Activated T-cell treated with anti-CD3 and anti-CD28 coated beads, Interleukin-2, amount 50 U/mL, for 72 hours (primary cell): ENCODE measurements at places on chromosomes 3 and 15. TPM values are rescaled to one million over a fixed set of nuclear protein-coding genes. Genes with fewer than 3 reads are reported as not detected.

GRCh38 chr3:171699601-171700000, 110.7 kb downstream of the PLD1 start:
- no peak for DNase-seq
- no peak overlapping the region for H3K4me3 ChIP-seq
- no peak overlapping the region for H3K27ac ChIP-seq
- H3K36me3 ChIP-seq, result peaks cover 3% of the 10 kb centered on the region

GRCh38 chr3:178703268-178703975, 167.2 kb downstream of the KCNMB2 start:
- no peak for DNase-seq
- H3K27ac ChIP-seq, result no peak overlapping the region
- no peaks in the 10 kb centered on the region for H3K27me3 ChIP-seq
- H3K4me3 ChIP-seq, result no peak overlapping the region

- no peak overlapping the region for H3K4me3 ChIP-seq
- H3K27me3 ChIP-seq, result no peaks in the 10 kb centered on the region
- no peak overlapping the region for H3K27ac ChIP-seq
Observed at GRCh38 chr3:78988324-78988723, 779.5 kb downstream of the ROBO1 start.

DNA sequence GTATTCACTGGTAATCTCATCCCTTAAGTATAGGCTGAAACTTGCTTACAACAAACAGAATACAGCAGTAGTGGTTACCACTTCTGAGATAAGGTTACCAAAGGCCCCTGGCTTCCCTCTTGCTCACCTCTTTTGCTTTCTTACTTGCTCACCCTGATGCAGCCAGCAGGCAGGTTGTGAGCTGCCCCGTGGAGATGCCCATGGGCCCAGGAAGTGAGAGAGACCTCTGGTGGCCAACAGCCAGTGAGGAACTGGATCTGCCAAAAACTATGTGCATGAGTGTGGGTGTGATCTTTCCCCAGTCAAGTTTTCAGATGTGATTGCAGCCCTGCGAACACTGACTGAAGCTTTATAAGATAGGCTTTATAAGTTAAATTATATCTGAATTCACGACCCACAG, 48.7 kb downstream of the NMNAT3 start:
- no peak overlapping the region for H3K4me3 ChIP-seq
- no peaks in the 10 kb centered on the region for H3K36me3 ChIP-seq
- no peak overlapping the region for H3K27ac ChIP-seq

DNA sequence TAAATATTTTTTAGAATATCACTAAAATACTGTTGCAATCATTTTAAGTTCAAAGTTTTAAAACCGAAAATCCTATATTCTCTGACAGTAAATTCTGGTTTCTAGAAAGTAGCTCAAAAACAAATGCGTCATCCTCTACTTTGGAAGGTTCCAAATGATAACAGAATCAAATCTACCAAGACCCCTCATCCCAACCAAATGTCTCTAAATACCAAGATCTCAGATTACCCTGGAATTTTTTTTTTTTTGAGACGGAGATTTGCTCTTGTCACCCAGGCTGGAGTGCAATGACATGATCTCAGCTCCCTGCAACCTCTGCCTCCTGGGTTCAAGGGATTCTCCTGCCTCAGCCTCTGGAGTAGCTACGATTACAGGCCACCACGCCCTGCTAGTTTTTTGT, 16.8 kb downstream of the TBL1XR1 start:
- no peak for DNase-seq
- no peaks in the 10 kb centered on the region for H3K27me3 ChIP-seq
- H3K4me3 ChIP-seq, result no peak overlapping the region
- peaks cover 11% of the 10 kb centered on the region for H3K36me3 ChIP-seq
- no peak overlapping the region for H3K27ac ChIP-seq

DNA sequence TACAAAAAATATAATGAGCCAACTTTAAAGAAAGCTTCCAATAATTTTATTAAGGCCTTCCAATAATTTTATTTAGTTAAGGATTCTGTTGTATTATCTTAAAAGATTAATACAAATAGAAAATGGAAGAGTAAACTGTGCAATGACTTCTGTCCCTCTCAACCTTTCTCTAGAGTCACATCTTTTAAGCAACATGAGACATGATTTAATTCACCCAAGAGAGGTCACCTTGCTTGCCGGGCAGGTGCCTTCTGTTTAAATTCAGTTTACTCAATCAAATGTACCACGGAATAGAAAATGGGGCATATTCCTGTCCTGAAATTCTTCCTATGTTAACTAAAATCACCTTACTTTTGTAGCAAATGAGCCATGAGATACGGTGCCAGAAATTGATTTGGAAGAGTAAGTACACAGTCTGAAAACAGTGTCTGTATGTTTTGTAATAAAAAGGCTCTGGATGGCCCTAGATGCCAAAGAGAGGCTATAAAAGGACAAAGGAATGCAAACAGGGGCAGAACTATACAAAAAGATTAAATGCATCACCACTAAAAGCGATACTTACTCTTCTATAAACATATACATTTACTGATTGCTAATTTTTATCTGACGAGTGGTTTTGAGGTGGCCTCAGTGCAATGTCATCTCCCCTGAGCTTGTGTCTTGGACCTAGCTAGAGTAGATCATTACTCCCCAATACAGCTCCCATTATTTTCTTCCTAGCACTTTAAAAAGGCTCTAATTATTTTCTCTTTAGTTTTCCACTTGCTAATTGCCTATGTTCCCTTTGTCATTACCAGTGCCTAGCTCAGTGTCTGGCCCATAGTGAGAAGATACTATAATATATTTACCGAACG, 134.0 kb downstream of the FHIT start:
- peaks cover 2% of the 10 kb centered on the region for H3K36me3 ChIP-seq
- no peaks in the 10 kb centered on the region for H3K27me3 ChIP-seq
- no peak overlapping the region for H3K27ac ChIP-seq
- no peak overlapping the region for H3K4me3 ChIP-seq

- no peaks in the 10 kb centered on the region for H3K27me3 ChIP-seq
- H3K4me3 ChIP-seq, result peak overlapping the region; percentile 1
- H3K27ac ChIP-seq, result peak overlapping the region; percentile 7
- peaks cover 61% of the 10 kb centered on the region for H3K4me1 ChIP-seq
- no peak for DNase-seq
- H3K36me3 ChIP-seq, result peaks cover 17% of the 10 kb centered on the region
Observed at GRCh38 chr3:133593243-133593642, 19.8 kb downstream of the CDV3 start.

DNA sequence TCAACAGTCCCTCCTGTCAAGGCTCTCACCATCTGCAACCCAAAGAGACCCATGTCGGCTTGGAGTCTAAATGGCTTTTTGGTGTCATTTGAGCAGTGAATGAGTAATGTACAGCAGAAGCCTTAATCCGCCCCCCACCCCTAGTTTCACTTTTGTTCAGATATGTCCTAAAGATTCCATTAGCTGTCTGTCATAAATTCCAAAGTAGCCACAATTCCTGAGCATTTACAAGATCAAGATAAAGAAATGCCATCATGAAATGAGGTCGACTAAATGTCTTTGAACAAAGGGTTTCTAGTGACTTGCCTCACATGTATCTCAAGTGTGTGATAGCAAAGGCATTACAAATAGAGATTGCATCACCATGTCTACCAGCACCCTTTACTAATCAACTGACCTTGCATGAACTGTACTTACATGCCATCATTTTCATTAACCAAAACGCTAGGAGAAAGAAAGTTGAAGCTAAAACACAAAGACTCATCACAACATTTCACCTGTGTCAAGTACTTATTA, 123.8 kb upstream of the PHLDB2 start:
- H3K27me3 ChIP-seq, result no peaks in the 10 kb centered on the region
- no peak for DNase-seq
- H3K4me3 ChIP-seq, result no peak overlapping the region
- peaks cover 29% of the 10 kb centered on the region for H3K4me1 ChIP-seq
- no peak overlapping the region for H3K27ac ChIP-seq

DNA sequence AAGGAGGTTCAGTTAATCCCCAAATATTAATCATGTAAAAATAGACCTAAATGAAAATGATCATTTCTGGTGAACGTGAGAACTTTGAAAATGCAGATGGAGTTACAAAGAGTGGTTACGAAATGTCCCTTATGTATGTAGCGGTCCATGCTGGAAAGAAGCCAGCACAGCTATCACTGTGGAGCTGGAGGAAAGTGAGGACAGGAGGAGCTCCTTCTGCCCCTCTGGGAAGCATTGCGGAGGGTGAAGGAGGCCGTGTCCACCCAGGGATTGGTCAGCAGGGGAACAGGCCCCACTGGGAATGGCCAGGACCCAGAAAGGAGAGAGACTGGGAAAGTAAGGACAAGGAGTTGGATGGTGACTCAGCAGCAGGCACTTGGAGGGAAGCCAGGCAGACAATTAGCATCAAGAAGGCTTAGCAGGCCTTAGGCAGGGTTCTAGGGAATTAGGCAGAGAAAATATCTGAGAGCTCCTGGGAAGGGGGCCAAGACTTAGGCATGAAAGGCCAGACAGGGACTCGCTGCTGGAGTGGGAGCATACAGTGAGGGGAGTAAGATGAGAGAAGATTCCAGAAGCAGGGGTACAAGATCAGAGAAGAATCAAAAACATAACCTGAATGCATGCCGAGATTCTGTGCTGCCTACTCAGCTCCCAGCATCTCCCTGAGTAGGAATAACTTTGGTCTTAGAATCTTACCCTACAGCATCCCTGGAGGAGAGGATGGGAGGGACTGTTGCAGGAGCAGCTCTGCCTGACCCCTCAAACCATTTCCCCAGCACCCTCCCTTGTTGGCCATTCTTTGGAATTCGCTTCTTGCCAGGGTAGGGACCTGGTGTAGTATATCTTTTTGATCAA, 171.0 kb upstream of the UMPS start:
- no peak overlapping the region for H3K27ac ChIP-seq
- no peaks in the 10 kb centered on the region for H3K4me1 ChIP-seq
- DNase-seq, result no peak
- no peak overlapping the region for H3K4me3 ChIP-seq
- no peaks in the 10 kb centered on the region for H3K36me3 ChIP-seq

DNA sequence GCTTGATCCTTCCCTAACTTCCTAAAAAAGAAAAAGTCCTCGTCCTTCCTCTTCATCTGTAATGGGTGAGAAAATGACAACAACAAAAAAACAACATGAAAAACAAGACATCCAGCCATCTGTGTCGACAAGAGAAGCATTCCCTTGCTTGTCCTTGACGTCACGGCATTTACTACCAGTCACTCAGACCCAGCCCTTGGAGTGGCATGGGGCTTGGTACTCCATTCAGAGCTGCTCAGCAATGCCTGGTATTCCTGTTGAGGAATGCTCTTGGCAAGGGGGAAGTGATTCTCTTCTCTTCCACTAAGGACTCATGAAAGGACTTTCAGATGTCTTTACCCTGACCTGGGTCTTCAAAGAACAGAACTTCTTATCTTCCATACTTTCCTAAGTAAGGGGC, 339.7 kb upstream of the RASGRP1 start:
- no peaks in the 10 kb centered on the region for H3K36me3 ChIP-seq
- H3K27me3 ChIP-seq, result no peaks in the 10 kb centered on the region
- no peak overlapping the region for H3K27ac ChIP-seq
- no peak for DNase-seq
- H3K4me1 ChIP-seq, result no peaks in the 10 kb centered on the region
- no peak overlapping the region for H3K4me3 ChIP-seq

The CPNE4 gene
- 0.17 TPM for total RNA-seq

The TMC3 gene
- not detected for total RNA-seq

The SH3GL3 gene
- total RNA-seq, result 0.19 TPM

The IL17RD gene
- total RNA-seq, result 0.07 TPM

The SCN11A gene
- 0.44 TPM for total RNA-seq

The BFSP2 gene
- not detected for total RNA-seq
